Activated CD4-positive, alpha-beta memory T cell treated with anti-CD3 and anti-CD28 coated beads, Interleukin-2, amount 10 ng/mL, durations not matched to agents 7 days and 5 days (primary cell): ENCODE measurements at places on chromosomes 2 and 18.

- no peak for DNase-seq
These were observed 23.9 kb downstream of the PTPRM start for GRCh38 chr18:7590826-7591560.

DNA sequence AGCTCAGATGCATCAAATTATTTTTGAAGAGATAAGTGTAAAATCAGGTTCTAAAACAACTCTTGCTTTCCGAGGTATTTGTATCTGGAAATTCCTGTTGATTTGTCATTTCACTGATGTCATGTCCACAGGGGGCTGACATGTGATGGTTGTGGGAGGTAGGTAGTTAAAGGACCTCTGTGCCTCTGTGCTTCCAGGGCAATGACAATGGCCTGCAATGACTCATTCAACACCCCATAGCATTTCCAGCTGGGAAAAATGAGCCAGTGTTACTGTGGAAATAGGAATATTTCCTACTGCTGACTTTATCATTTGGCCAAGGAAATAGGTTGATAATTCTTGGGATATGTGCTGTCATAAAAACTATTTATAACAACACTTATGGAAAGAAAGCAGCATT lies 86.2 kb upstream of the CCDC195 start:
- no peak for DNase-seq

- DNase-seq, result peak; percentile 40
These were observed 2.2 kb upstream of the KCNH7 start for GRCh38 chr2:162840598-162841246.

- DNase-seq, result no peak
These were observed 59.6 kb downstream of the EIPR1 start for GRCh38 chr2:3317871-3318590.

DNA sequence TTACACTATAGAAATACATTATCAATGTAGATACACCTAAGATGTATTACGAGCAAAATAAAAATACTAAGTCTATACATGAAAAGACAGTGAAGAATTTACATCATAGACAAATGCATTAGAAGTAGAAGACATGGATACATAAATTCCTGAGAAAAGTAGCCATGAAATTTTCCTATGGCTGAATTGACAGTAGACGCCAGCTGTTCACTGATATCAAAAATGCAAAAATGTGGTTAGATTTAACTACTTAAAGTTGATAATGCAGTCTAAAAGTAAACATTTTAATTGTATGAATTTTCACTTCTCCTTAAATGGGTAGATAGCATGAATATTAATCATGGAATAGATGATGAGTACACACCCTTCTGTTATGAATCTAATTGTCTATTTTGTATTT lies 350.9 kb downstream of the ARHGAP15 start:
- DNase-seq, result no peak

- DNase-seq, result peak; percentile 46
These were observed 710 bp upstream of the TMSB10 start for GRCh38 chr2:84904717-84905174.

GRCh38 chr2:200336980-200337615 lies 30.6 kb downstream of the SPATS2L start:
- DNase-seq, result no peak

GRCh38 chr2:71559828-71560637 lies 106.7 kb downstream of the DYSF start:
- DNase-seq, result no peak

DNA sequence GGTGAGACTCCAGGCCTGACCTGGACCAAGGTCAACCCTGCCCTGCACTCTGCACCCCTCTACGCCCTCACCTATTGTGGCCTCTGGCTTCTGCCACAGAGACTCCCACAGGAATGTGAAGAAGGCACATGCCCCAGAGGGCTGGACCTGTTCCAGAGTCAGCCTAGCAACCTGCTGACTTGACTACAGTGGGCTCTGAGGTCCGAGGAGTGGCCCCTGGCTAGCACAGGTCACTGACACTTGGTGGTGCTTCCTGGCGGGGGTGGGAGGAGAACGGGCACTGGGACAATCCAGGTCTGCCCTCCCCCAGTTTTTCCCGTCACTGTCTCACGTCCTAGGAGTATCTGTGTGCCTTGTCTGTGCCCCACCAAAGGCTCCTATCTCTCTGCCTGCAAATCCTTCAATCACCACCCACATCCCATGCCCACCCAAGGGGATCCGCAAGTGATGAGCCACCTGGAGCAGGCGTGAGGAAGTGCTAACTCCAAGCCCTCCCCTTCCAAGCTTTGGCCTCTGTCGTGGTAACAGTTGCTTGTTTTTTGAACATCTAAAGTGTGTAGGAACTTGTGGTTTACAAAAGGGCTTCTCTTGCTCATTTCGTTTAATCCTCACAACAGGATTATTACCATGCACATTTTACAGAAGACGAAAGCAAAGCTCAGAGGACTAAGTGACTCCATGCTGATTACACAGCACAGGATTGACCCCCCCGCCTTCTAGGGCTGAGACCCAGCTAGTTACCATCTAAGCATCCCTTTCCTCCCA lies 86.2 kb downstream of the MCFD2 start:
- no peak for DNase-seq

DNA sequence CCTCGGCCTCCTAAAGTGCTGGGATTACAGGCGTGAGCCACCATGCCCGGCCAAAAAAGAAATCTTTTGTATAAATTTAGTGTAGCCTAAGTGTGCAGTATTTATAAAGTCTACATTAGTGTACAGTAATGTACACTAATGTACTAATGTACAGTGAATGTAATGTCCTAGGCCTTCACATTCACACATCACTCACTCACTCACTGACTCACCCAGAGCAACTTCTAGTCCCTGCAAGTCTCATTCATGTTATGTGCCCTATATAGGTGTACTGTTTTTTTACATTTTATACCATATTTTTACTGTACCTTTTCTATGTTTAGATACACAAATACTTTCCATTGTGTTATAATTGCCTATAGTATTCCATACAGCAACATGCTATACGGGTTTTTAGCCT lies 254.9 kb downstream of the MYO3B start:
- no peak for DNase-seq

DNA sequence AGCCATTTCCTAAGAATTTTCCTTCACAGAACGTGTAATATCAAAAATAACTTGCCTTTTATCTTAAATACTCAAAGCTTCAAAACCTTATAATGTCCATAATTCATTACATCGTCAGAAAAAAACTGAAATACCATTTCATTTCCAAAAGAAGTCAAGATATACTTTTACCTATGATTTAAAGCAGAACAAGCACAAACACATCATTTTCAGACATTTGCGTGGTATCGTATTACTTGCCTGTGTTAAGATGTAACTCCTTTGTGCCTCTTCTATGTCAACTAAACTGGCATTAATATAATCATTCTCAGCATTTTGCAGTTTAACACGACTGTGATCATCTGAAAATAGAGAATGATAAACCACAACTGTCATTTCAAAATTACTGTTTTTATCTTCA lies 47.5 kb downstream of the PTPN2 start:
- DNase-seq, result no peak

DNA sequence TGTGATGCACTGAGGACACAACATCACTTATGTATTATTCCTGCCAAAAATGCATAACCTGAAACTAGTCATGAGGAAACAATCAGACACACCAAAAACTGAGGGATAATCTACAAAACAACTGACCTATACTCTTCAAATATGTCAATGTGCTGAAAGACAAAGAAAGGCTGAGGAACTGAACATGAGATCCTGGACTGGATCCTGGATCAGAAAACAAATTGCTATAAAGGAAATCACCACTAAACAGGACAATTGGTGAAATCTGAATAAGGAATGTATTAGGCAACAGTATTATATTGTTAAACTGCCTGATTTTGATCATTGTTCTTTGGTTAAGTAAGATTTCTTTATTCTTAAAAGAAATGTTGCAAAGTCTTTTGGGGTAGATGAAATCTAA lies 28.8 kb downstream of the CUL3 start:
- no peak for DNase-seq

GRCh38 chr2:161123531-161124030 lies 36.6 kb upstream of the TANK start:
- no peak for DNase-seq

- DNase-seq, result no peak
These were observed 29.0 kb downstream of the PTPN4 start for GRCh38 chr2:119788752-119789151.

DNA sequence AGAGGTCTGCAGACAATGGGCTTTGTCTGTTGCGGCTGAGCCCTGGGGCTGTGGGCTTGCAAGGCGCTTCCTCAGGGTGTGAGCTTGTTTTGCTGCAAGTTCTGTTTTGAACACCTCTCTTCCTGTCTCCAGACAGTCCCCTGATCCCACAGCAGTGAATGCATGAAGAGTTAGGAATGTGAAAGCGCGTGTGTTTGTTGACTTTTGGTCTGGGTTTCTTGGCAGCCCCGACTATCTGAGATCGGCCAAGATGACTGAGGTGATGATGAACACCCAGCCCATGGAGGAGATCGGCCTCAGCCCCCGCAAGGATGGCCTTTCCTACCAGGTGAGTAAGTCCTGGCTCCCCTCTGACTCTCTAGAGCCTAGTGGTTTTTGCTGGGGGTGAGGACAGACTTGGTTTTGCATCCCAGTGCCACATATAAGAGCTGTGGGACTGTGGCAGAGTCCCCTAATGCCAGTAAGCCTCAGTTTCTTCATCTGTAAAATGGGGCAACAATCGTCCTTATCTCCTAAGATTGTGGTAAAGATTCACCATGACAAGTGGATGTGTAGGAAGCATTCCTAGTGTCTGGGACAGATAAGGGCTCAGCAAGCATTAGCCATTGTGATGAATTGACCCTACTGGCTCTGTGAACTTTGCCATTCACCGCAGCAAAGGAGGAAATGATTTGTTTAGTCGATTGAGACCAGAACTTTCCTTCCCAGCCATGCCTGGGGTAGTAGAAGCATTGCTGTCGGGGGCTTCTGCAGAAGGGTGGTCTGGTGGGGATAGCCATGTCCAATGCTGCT lies 3.0 kb downstream of the LBH start:
- DNase-seq, result peak; percentile 52

DNA sequence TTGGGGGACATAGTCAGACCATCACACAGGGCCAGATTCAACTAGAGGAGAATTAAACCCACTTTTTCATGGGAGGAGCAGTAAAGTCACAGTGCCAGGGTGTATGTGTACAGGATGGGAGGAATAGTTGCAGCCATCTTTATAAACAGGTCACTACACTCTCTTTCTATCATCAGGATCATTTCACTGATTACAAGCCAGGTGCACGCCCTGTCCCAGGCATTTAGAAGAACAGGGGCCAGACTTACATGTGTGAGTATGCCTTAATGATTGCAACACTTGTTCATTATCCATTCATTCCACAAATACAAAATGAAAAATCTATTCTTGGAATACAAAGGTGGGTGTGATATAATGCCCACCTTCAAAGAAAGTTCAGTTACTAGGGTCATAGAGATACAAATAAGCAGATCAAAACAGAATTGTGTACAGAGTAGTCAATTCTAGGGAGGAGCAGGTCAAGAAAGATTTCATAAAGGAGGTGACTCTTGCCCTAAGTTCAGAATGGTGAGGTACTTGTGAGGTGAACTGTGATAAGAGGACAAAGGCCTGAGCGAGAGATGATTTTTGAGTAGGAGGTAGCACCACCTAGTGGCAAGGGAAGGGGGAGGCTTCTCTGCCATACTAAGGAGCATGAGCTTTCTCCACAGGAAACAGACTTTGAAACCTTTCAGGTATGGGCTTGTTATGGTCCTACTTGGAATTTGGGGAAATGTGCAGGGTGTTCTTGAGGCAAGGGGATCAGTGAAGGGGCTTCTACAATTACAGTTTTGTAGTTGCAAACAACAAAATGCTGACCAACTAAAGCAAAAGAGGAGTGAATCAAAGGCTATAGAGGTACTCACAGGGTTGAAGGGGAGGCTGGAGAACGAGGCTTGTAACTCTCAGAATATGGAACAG lies 156.3 kb downstream of the SUCLG1 start:
- peak; percentile 48 for DNase-seq

- no peak for DNase-seq
These were observed 39.7 kb upstream of the KCNE4 start for GRCh38 chr2:223012291-223012690.

DNA sequence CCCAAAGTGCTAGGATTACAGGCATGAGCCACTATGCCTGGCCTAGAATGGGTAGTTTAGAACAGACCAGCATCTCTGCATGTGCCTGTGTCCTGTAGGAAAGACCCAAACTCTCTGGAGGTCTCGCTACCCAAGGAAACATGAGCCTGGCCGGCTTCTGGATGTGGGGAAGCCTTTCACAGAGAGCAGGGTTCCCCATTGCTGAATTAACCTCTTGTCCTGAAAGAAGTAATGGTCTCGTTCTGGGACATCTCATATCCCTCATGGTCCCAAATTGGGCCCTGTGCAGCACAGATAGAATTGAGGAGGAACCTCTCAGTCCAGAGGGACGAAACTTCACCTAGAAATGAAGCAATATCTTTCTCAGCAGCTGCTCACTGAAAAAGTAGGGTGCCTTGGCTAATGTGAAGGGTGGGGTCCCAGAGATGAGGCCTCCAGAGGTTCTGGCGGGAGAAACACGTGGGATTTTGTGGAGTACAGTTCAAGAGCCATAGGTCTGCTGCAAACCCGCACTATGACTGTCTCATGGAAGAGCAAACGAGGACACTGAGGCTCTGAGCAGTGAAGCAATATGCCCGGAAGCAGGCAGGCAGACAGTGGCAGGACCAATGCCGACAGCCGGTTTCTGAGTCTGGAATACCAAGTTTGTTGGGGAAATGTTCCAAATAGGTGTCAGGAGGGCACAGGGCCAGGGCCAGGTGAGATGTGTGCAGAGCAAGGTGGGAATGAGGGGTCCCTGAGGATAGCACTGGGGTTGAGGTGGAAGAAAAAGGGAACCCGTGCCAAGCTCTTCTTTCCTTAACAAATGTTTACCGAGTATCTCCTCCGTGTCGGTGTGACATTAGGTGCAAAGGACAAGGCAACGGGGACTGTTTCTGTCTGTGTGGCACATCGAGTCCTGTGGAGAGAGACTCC lies 121.0 kb upstream of the TWIST2 start:
- no peak for DNase-seq

DNA sequence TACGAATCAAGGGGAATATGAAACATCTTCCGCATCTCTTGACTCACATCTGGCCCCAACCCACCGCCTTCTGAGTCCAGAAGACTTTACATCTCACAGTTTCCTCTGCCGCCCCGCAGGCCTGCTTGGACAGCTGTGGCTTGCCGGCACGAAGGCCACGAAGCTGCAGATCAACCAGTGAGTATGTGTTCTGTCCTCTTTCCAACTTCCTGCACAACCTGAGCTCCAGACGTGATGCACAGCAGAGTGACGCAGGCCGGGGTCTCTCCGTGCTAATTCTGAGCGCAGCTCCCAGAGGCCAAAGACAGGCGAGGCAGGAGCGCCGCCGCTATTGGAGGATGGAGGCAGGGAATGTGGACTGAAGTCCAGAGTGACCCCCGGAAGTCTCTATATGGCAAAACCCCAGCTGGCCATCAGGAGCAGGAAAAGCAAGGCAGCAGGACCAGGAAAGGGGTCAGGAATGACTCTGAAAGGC lies 93.5 kb downstream of the ZCCHC2 start:
- DNase-seq, result no peak

GRCh38 chr2:45921921-45922320 lies 270.4 kb downstream of the PRKCE start:
- DNase-seq, result no peak

- no peak for DNase-seq
These were observed 59.5 kb downstream of the RABL2A start for GRCh38 chr2:113686537-113686936.
